Uterus (tissue), 4 donors: ENCODE measurements at places on chromosomes 2 and 18. TPM values are rescaled to one million over a fixed set of nuclear protein-coding genes. Genes with fewer than 3 reads are reported as not detected.
A peak's percentile ranks its signal among the peaks of the same experiment; 100 is the strongest.

DNA sequence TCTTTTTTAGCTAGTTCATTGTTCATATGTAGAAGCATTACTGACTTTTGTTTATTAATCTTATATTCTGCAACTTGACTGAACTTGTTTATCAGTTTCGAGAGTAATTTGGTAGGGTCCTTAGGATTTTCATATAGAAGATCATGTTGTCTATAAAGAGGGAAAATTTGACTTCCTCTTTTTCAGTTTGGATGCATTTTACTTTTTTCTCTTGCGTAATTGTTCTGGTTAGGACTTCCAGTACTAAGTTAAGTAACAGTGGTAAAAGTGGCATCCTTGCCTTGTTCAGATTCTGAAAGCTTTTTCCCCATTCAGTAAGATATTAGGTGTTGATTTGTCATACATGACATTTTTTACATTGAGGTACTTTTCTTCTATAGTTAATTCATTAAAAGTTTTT is 726.0 kb downstream of the KCNJ3 start:
- H3K4me1 ChIP-seq, result no peaks in the 10 kb centered on the region
- H3K4me3 ChIP-seq, result no peak overlapping the region
- no peak overlapping the region for H3K27ac ChIP-seq

DNA sequence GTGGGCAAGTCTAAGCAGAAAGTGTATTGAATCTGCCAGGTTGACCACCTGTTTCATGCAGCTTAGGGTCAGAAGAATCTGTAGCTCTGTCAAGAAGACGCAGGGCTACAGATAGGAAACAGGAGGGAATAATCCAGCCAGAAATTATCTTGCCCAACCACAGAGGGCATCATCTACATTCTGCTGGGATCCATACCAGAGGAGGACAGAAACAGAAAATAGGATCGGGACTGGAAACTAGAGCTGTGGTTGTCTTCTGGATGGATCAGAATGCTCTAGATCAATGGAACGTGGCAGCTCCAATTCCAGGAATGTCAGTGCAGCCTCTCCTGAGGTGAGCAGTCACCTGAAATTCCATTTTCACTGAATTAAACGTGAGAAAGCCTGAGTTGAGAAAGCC is 3.6 kb downstream of the SPATA3 start:
- H3K27ac ChIP-seq, result no peak overlapping the region
- no peaks in the 10 kb centered on the region for H3K36me3 ChIP-seq
- H3K4me1 ChIP-seq, result no peaks in the 10 kb centered on the region
- DNase-seq, result no peak
- no peak overlapping the region for H3K4me3 ChIP-seq

DNA sequence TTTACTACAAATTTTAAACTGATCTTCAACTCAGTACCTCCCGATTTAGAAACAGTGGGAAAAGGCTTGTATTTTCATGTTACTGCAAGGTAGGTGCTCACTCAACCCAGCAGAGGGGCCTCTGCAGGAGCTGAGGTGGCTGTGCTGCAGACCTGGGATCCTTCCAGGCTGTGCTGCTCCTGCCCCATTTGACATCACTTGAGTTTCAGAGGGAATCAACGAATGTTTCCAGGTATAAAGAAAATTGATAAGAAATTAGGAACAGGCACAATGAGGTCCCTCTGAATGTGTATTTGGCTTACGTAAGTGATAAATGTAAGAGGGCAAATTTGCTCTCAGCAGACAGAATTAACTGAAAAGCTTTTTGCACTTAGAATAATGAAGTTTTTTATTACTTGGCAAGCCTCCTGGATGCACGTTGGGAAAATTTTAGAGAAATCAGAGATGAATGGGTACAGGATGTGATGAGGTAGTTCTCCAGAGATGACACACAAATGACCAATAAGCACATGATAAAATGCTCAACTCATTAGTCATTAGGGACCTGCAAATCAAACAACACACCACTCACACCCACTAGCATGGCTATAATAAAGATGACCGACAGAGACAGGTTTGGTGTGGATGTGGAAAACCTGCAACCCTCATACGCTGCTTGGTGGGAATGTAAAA is 114.0 kb downstream of the NOL10 start:
- H3K4me1 ChIP-seq, result no peaks in the 10 kb centered on the region
- H3K36me3 ChIP-seq, result no peaks in the 10 kb centered on the region
- no peak overlapping the region for H3K4me3 ChIP-seq
- no peaks in the 10 kb centered on the region for H3K27me3 ChIP-seq

DNA sequence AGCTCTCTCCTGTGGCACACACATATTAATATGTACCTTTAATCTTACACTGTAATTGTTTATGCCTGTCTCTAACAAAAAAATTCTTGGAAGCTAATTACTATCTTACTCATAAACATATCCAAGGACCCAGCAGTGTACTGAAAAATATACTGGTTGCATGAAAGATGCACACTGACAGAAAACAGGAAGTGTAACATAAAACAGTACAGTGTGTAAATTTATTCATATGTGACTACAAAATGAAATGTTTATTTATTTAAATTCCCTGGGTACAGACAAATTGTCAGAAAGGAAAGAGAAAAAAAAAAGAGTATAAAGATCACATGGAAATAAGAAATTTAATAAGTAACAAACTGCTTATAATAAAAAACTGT is 28.5 kb downstream of the TMEM131 start:
- H3K36me3 ChIP-seq, result no peaks in the 10 kb centered on the region
- DNase-seq, result no peak
- H3K27me3 ChIP-seq, result no peaks in the 10 kb centered on the region

DNA sequence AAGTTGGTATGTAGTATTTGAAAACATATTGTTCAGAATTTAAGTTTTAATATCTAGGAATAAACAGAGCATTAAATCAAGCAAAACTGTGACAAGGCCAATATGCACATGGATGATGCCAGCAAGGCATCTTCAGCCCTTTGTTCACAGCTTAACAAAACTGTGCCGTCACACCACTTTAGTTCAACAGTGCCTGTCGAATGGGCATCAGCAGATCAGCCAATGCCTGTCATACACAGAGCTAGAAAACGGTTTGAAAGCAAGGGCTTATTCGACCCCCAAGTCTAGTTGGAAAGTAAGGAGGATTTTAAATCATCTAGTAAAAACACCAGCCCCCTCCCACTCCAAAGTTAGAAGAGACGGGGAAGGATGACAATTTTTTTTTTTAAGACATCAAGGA is 16.7 kb downstream of the ZEB2 start:
- H3K4me1 ChIP-seq, result no peaks in the 10 kb centered on the region
- H3K4me3 ChIP-seq, result no peak overlapping the region
- peak overlapping the region; percentile 45 for H3K27ac ChIP-seq

- no peak overlapping the region for H3K27ac ChIP-seq
- H3K27me3 ChIP-seq, result no peaks in the 10 kb centered on the region
- no peak for DNase-seq
- H3K4me1 ChIP-seq, result no peaks in the 10 kb centered on the region
- no peaks in the 10 kb centered on the region for H3K36me3 ChIP-seq
- H3K4me3 ChIP-seq, result no peak overlapping the region
These were observed 55.9 kb downstream of the ZFP36L2 start for GRCh38 chr2:43170405-43171105.

- H3K4me1 ChIP-seq, result no peaks in the 10 kb centered on the region
- no peaks in the 10 kb centered on the region for H3K27me3 ChIP-seq
- DNase-seq, result no peak
These were observed 336.5 kb upstream of the MMADHC start for GRCh38 chr2:149924028-149924427.

DNA sequence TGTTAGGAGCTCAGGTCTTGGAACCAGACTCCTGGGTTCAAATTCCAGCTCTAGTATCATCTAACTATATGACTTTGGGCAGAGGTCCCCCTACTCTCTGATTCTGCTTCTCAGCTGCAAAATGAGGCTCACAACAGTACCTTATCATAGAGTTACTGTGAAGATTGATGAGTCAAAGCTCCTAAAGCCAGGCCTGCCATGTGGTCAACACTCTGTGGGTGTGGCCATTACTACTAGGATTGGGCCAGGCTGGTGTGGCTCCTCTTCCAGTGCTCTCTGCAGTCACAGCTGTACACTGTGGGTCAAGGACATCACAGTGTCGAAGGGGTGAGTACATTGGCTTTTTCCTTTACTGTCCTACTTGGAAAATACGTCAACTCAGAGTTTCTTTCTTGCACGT is 22.6 kb downstream of the CAPN13 start:
- H3K36me3 ChIP-seq, result no peaks in the 10 kb centered on the region
- no peak for DNase-seq
- no peak overlapping the region for H3K4me3 ChIP-seq
- H3K4me1 ChIP-seq, result no peaks in the 10 kb centered on the region
- no peaks in the 10 kb centered on the region for H3K27me3 ChIP-seq
- no peak overlapping the region for H3K27ac ChIP-seq

DNA sequence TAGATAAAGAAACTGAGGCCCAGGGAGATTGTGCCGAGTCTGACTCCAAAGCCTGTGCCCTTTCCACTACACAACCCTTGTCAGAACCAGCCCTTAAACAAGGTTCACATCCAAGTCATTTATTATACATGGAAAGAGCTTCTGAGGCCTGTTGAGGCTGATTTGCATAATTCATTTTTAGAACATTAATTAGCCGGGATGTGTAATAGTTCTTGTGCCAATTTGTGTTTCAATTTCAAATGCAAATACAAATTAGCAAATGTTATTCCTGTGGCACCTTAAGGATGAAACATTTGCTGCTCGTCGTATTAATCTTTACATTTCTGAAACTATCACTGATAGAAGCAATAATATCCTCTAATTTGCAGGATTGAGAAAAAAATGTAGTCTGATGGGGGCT is 174.9 kb downstream of the MYCN start:
- H3K27ac ChIP-seq, result no peak overlapping the region
- no peaks in the 10 kb centered on the region for H3K4me1 ChIP-seq
- no peak overlapping the region for H3K4me3 ChIP-seq
- no peak for DNase-seq
- no peaks in the 10 kb centered on the region for H3K36me3 ChIP-seq

DNA sequence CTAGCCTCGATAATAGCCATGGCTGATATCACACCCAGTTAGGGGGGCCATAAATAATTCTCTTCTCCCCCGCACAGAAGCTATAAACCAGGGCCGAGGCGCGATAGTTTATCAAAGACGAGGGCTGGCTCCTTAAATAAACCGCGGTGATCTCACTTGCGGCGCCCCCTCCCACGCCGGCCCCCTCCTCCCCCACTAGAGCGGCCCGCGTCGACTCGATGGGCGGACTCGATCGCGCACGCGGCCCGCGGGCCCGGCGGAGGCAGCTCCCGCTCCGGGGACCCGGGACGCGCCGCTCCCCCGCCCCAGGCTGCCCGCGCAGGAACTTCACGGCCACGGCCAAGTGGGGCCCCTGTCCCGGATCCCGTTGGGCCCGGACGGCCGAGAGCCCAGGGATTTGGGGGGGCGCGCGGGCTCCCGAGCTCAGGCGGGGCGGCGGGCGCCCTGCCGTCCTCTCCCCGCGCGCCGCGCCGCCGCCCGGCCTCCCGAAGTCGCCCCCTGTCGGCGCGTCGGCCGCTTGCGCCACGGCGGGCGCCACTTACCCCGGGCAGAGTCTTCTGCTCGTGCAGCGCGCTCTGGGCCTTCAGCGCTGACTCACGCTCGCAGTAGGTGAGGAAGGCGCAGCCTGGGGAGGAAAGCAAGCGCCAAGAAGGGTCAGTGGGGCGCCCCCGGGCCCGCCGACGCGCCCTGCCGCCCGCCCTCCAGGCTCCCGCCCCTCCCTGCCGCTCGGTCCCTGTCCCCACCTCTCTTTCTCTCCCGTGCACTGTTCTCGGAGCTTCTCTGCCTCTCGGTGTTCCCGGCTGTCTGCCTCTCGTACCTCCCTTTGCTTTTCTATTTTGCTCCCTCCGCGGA is 80.4 kb downstream of the CELF4 start:
- no peaks in the 10 kb centered on the region for H3K4me1 ChIP-seq
- no peaks in the 10 kb centered on the region for H3K36me3 ChIP-seq

- DNase-seq, result no peak
- no peaks in the 10 kb centered on the region for H3K36me3 ChIP-seq
- no peaks in the 10 kb centered on the region for H3K4me1 ChIP-seq
- no peak overlapping the region for H3K4me3 ChIP-seq
These were observed 27.5 kb downstream of the TFCP2L1 start for GRCh38 chr2:121257480-121257840.

- H3K27ac ChIP-seq, result no peak overlapping the region
- H3K27me3 ChIP-seq, result no peaks in the 10 kb centered on the region
- H3K36me3 ChIP-seq, result no peaks in the 10 kb centered on the region
- H3K4me3 ChIP-seq, result no peak overlapping the region
- DNase-seq, result no peak
These were observed 26.8 kb upstream of the CYP27A1 start for GRCh38 chr2:218755198-218755566.

- no peak for DNase-seq
- H3K27ac ChIP-seq, result no peak overlapping the region
- no peaks in the 10 kb centered on the region for H3K36me3 ChIP-seq
- no peaks in the 10 kb centered on the region for H3K27me3 ChIP-seq
These were observed 20.5 kb downstream of the SLC25A52 start for GRCh38 chr18:31740180-31740579.

GRCh38 chr18:77550625-77551024 is 301.0 kb downstream of the GALR1 start:
- H3K36me3 ChIP-seq, result no peaks in the 10 kb centered on the region
- no peak for DNase-seq
- no peak overlapping the region for H3K27ac ChIP-seq
- no peaks in the 10 kb centered on the region for H3K4me1 ChIP-seq
- no peaks in the 10 kb centered on the region for H3K27me3 ChIP-seq

DNA sequence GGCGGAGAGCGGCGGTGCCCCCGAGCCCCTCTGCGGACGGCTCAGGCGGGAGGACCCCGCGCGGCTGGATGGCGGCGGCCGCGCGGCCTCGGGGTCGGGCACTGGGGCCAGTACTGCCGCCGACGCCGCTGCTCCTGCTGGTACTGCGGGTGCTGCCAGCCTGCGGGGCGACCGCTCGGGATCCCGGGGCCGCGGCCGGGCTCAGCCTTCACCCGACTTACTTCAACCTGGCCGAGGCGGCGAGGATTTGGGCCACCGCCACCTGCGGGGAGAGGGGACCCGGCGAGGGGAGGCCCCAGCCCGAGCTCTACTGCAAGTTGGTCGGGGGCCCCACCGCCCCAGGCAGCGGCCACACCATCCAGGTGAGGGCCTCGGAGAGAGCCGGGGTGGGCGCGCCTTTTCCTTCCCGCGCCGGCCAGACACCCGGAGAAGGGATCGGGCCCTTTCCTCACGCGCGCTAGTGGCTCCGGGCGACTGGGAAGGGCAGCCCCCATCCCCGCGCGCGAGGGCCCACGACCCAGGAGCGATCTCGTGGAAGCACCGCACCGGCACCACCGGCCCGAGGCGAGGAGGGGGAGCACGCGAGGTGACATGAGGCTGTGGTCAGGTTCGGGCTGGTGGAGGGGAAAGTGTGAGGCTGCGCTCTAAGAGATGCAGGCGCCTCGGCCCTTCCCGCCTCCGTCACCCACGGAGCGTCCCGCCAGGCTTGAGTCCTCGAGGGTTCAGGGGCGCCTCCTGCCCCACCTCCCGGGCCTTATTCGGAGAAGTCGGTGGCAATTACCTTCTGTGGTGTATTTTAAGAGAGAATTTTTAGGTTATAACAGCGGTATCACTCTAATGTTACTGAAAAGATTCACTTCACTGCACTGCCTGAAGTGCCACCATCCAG is 607 bp downstream of the LAMA3 start:
- H3K4me3 ChIP-seq, result peak overlapping the region; percentile 58
- H3K27ac ChIP-seq, result peak overlapping the region; percentile 81
- DNase-seq, result peak; percentile 26
- no peaks in the 10 kb centered on the region for H3K36me3 ChIP-seq
- no peaks in the 10 kb centered on the region for H3K27me3 ChIP-seq

Gene ALK
- total RNA-seq, result not detected

Gene BAZ2B
- 237 TPM for total RNA-seq

Gene MATN3
- total RNA-seq, result 1.3 TPM

Gene ACMSD
- not detected for total RNA-seq

Gene COL5A2
- total RNA-seq, result 36.1 TPM

Gene POTEC
- total RNA-seq, result not detected

Gene SCYGR4
- total RNA-seq, result not detected

Gene DNMT3A
- total RNA-seq, result 2.3 TPM

Gene TIA1
- 168 TPM for total RNA-seq

Gene CROCC2
- 2.6 TPM for total RNA-seq

Gene PUS10
- total RNA-seq, result 1.8 TPM

Gene TMEM87B
- total RNA-seq, result 25.0 TPM

Gene PDK1
- total RNA-seq, result 1.5 TPM

Gene RNF152
- total RNA-seq, result 42.2 TPM
